ENCODE measurements at places on chromosomes 2 and 18.

DNA sequence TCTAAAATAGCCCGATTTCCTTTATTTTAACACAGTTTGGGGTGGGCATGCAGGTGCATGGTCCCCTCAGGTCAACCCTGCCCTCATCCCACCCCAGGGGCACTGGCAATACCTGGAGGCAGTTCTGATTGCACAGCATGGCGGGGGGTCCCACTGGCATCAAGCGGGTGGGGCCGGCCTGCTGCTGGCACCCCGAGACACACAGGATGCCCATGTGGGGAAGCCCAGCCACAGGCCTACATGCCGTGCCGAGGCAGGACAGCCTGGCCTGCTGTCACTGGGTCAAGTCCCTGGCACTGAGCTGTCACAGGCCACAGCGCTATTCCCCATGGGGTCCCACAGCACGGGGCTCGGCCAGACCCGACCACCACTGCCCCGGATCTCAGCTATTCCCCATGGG, 11.9 kb upstream of the KCNG2 start:
- DNase-seq = no peak

- no peak for DNase-seq
These were observed 17.8 kb upstream of the ATL2 start for GRCh38 chr2:38394903-38395341.

DNA sequence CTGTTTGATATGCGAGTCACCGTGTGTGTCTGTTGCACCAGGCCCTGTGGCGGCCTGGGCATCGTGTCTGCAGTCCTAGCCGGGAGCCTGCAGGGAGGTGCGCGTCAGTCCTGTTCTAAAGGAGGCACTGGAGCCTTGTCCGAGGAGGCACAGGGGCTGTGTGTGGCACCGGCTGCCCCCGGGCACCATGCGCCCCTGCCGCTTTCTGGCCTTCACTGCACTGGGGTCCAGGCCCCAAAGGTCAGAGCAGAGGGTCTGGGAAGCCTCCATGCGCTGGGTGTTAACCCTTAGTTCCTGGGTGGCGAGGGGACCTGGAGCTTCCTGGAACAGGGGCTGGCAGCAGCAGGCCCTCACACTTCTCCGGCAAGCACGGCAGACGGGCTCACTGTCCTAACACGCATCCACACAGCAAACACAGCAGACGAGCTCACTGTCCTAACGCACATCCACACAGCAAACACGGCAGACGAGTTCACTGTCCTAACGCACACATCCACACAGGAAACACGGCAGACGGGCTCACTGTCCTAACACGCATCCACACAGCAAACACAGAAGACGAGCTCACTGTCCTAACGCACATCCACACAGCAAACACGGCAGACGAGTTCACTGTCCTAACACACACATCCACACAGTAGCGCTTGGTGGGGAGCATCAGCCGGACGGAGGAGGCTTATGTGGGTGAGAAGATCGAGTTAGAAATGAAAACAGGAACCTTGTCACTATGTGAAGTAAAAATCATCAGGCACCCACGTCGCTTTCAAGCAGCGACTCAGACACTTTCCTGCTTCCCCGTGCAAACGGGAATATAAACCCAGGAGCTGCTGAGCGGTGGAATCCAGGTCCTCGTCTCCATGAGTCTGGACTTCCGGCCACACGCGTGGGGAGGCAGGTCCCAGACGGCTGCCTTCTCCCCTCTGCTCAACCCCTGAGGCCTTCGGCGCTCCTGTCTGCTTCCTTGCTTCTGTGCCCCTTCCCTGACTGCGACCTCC, 65.3 kb downstream of the TPO start:
- no peak for DNase-seq

- no peak for DNase-seq
These were observed 124.2 kb downstream of the RNF144A start for GRCh38 chr2:7041421-7041820.

DNA sequence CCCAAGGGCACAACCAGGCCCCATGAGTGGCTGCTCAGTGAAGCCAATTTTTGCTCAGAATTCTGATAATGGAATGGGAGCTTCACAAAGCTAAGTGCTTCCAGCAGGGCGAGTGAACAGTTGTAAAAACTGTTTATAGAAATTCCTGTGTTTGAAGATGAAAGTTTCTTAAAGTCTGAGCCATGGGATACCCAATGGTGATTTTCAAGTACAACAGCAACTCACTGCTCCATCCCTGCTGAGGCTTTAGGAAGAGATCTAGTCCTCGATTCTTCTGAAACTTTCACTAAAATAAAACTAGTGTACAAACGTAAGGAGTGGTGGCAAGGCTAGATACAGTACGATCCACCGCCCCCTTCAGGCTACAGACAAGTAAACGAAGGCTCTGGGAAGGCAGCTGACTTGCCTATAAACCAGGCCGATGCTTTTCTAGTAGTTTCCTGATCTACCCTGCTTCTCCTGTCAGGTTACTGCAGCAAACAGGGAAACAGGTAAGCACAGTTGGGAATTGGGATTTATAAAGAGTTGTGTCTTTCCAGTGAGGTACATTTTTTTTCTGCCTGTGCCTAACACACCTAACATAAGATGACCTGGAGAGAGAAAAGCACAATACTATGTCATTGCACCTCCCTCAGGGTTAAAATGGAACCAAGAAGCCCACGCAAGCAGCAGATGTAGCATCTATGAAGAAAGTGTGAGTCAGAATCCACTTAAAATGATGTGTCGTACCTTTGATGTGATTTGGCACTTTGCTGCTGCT, 108.7 kb downstream of the UXS1 start:
- DNase-seq = peak; percentile 50

GRCh38 chr2:207484444-207485391, 45.0 kb upstream of the CREB1 start:
- no peak for DNase-seq

DNA sequence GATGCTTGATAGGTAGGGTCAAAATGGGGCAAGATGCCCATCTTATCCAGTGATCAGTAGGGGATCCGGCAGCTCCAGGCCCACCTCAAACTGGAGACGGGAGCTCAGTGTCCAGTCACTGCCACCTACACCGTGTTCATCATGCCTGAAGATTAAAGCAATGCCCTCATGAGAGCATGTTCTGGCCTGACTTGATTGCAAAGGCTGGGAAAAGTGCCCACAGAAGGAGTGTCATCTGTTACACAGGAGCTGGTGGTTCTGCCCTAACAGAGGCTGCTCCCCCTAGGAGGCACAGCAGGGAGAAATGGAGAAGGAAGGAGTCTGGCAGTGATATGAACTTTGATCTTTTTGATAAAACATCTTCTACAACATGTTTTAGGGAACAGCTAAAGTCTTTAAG, 92.3 kb downstream of the CCBE1 start:
- DNase-seq = no peak

- no peak for DNase-seq
These were observed 96.5 kb downstream of the MYT1L start for GRCh38 chr2:2234398-2235195.
